Cardiac fibroblast (primary cell): ENCODE measurements at places on chromosomes 16 and 17.

DNA sequence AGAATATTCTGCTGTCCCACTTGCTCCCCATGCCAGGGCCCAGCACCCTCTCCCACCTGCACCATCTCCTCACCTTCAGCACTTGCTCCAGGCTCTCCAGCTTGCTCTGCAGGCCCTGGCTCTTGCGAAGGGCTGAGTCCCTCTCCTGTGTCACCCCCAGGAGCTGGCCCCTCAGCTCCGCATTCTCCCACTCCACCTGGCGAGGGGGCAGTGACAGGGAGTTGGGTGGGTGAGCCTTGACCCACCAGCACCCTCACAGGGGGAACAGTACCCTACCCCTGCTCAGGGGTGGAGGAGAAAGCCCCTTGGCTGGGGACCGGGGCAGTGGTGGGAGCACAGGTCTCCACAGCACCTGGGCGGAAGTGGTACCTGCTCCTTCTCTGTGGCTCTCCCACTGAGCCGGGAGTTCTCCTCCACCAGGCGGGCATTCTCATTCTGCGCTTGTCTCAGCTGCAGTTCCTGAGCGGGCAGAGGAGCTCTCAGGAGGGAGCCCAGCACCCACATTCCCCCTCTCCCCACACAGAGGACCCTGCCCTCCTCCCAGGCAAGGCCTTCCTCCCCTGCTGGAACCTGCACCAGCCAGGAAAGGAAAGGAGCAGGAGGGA lies 5.9 kb downstream of the TSPOAP1 start:
- no peak for DNase-seq

GRCh38 chr17:80681215-80681614 lies 136.6 kb downstream of the RPTOR start:
- no peak for DNase-seq

GRCh38 chr17:33202021-33202420 lies 91.1 kb downstream of the ASIC2 start:
- no peak for DNase-seq

DNA sequence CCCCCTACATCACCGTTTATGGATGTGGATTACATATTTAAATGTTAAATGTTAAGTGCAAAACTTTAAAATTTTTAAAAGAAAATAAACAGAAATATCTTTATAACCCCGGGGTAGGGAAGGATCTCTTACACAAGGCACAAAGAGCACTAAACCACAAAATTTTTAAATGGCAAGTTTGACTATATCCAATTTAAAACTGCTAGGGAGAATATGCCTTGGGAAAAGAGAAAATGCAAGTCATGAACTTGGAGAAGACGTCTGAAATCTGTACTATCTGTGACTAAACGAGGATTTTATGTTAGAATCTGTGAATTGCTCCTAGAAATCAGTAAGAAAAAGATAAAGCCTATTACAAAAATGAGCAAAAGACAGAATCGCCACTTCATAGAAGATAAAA lies 28.7 kb upstream of the SLFN13 start:
- DNase-seq: no peak

DNA sequence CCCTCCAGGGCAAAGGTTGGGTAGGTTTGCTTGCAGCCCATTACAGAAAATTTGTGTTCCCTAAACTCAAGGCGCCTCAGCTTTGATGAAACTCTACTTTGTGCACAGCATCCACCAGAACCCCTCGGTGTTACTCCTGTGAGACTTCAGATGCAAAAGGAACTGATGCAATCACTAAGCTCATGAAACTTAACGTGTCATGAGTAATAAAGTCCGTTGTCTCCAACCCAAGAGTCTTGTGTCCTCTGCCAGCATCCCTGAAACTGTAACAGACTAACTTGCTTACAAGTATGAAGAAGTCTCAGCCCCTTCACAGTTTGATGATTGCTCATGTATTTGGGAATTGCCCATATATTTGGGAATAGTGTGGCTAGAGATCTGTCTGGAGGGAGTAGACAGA lies 74.8 kb upstream of the MARCHF10 start:
- DNase-seq: peak; percentile 80

- no peak for DNase-seq
These were observed 105.8 kb upstream of the METRNL start for GRCh38 chr17:82973456-82974135.

DNA sequence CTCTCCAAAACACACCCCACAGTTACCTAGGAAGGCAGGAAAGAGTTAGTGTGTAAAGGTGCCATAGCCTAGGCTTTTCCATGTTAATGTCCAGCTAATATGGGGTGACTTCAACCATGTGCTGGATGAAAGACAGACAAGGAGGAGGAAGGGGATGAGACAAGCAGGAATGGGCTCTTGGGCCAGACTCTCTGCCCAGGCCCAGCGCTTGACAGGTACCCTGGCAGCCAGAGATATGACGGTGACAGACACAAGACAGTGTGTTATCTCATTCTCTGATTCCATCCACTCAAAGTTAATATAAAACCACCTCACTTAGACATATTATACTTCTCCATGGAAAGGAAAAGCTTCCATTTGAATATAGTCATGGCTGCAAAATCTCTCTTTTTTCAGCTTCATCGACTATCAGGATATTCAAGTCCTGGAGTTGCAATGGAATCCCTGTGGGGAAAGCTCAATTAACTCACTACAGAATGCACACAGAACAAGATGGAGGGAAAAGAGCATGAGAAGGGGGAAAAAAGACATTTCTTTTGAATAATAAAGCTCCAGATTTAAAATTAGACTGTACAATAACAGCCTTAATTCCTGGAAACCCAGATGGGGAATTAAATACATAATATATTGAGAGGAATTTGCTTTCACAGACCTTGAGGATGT lies 596.7 kb downstream of the TOX3 start:
- DNase-seq: no peak

DNA sequence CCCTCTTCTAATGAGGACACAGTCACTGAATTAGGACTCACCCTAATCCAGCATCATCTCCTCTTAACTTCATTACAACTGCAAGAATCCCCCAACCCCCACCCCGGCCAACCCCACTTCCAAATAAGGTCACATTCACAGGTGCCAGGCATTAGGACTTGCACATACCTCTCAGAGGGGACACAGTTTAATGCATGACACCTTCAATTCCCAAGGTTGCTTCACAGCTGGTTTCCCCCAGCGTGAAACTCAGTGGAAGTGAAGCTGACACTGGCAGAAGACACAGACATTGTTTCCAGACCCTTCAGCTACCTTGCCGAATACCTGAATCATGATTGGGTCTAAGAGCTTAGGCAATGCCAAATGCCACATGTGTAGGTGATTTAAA lies 217.0 kb upstream of the DYNLRB2 start:
- no peak for DNase-seq

- DNase-seq: peak; percentile 49
These were observed 22.5 kb upstream of the MEAK7 start for GRCh38 chr16:84526794-84527531.

DNA sequence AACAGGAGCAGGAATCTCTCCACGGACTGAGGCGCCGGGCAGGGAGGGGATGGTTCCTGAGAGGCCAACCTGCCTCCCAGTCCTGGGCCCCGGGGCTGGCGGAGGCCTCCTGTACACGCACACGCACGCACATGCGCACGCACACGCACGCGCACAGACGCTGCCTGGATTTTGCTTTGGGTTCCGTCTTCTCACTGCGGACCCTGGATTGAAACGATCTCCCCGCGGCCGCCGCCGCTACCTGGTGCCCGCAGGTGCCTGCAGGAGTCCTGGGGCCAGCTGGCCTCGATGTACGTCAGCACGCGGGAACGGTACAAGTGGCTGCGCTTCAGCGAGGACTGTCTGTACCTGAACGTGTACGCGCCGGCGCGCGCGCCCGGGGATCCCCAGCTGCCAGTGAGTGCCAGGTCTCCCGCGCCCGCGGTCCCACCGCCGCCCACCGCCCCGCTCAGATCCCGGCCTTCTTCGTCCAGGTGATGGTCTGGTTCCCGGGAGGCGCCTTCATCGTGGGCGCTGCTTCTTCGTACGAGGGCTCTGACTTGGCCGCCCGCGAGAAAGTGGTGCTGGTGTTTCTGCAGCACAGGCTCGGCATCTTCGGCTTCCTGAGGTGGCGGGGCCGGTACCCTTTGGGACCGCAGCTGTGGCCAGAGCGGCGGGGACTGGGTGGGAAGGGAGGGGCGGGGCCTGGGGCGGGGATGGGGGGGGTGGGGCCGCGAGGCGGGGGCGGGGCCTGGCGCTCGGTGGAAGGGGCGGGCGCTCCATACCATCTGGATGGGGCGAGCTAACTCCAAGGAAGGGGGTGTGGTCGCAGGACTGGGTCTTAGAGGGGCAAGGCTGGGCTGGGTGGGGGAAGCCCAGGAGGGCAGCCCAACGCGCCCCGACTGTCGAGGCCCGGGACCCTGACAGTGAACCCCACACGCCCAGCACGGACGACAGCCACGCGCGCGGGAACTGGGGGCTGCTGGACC lies 12.3 kb downstream of the CES4A start:
- DNase-seq: no peak

GRCh38 chr17:77146882-77147281 lies 6.1 kb downstream of the SEC14L1 start:
- DNase-seq: no peak

DNA sequence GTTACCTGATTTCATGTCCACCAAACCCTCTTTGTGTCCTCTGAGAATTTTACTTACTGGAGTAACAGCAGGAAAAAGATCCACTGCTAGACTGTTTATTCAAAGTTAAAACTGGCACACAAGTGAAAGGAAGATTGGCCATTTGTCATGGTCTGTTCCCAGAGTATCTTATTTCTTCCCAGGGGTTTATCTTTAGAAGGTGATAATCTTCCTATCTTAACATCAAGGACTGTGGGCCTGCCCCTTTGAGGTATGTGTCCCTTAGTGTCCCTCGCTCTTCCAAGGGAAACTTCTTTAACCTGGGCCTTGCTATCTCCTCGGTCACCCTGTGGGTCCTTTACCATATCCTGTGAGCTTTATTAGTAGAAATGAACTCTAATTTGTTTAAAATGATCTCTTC lies 49.7 kb downstream of the ARHGAP44 start:
- DNase-seq: no peak

GRCh38 chr16:50265260-50265659 lies 1.1 kb upstream of the ADCY7 start:
- no peak for DNase-seq

DNA sequence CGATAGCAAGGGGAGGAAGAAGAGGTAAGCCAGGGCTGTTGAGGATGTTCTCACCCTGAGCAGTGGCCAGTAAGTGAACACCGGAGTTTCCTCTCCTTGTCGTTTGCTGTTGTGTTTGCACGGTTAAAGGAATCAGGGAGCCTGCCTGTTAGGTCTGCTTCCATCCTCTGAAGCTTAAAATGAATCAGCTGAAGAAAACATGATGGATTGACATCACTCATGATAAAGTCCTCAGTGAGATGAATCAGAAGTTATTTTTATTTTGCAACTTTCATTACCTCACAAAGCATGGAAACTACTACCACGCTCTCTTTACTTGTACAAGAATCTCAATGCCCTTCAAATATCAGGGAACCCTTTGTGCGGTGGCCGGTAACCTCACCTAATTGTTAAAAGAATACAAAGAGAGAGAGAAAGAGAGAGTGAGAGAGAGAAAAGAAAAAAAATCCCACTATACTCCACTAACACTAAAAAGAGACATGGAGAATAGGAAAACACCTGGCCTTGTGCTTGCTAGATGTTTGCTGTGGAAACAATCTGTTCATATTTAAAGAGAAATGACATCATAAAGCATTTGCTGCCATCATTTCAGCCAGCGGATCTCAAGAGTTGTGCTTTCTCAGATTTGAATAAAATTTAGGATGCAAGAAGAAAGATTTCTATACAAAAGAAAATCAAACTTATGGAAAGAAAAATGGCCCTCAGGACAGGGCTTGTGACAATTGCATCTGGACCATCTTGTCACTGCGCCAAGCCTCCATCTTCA lies 441.6 kb upstream of the SALL1 start:
- no peak for DNase-seq

DNA sequence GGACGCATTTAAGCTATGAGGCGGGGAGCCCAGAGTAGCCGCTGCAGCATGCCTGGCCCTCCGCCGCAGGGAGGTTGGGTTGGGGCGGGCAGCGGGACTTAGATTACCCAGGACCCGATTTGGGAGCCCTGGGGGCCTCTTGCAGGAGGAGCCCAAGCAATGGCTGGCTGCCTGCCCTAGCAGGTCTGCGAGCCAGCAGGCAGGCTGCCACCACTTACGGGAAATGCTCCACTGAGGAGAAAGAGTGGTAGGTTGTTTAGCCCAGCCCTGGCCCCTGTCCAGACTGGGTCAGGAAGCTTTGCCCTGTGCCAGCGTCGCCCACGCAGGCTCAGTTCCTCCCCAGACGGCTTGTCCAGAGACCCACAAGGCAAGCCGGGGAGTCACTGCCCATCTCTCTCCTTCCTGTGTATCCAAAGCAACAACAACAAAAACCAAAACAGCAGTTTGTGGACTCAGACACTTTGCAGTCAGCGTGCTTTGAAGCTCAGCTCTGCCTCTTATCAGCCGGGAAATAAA lies 10.3 kb upstream of the TVP23A start:
- DNase-seq: peak; percentile 66

- DNase-seq: peak; percentile 51
These were observed 11.4 kb downstream of the MYLK3 start for GRCh38 chr16:46736695-46737094.

- DNase-seq: no peak
These were observed 610 bp downstream of the RFNG start for GRCh38 chr17:82050761-82051641.

GRCh38 chr17:52451294-52451861 lies 292.9 kb upstream of the CA10 start:
- no peak for DNase-seq

DNA sequence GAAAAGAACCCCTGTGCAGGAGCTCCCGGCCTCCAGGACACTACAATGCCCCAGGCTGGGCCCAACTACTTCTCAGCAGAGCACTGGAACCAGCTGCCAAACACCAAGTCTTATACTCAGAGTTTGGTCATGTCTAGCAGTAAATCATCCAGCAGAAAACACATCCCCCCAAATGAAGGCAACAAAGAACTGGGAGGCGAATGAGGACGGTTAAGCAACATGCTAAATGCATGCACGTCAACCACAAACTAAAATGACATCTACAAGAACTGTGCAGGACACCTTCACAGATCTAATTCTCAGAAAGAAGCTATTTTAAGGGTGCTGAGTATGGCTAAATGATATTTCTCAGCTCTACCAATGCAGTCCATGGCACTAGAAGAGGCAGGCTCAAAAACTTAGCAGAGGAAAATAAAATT lies 7.6 kb upstream of the IRX5 start:
- no peak for DNase-seq
